ENCODE measurements at places on chromosomes 5 and 9. TPM values are rescaled to one million over a fixed set of nuclear protein-coding genes. Genes with fewer than 3 reads are reported as not detected.

PFN3 gene
- not detected for total RNA-seq

DNA sequence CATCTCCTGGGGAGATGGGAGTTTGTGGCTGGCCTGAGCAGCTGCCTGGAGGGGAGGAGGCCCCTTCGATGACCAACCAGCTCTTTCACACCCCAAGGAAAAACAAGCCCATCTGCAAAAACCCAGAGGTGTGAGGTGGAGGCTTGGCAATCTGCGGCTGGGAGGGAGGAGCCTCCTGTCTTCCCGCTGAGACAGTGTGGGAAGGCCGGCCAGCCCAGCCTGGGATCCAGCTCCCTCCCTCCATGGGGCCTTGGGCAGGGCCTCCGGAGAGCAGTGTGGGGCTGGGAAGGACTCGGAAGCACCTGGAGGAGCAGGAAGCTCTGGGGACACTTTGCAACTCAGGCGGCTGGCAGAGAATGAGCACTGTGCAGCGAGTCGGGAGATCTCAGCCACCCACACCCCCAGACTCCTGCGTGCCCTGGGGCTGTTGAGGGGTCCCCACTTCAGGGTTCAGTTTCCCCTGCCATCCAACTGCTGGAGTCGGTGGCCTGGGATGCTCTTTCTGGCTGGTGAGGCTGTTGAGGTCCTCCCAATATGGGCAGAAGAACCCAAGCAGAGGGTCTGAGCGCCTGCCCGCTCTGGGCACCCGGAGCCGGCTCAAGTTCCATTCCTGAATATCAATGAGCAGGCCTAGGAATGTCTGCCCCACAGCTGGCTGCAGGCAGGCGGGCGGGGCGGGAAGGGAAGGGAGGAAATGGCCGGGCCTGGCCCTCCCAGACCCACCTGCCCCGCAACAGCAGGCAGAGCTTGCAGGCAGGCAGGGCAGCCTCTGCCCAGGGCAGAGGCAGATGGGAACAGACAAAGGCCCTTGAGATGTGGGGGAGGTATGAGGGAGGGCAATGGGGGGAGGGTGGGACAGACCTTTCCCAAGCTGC, 101.1 kb downstream of the FGF18 start:
- peak; percentile 57 for DNase-seq

- no peak for DNase-seq
Observed at GRCh38 chr9:134424818-134425217, 98.6 kb downstream of the RXRA start.

DNA sequence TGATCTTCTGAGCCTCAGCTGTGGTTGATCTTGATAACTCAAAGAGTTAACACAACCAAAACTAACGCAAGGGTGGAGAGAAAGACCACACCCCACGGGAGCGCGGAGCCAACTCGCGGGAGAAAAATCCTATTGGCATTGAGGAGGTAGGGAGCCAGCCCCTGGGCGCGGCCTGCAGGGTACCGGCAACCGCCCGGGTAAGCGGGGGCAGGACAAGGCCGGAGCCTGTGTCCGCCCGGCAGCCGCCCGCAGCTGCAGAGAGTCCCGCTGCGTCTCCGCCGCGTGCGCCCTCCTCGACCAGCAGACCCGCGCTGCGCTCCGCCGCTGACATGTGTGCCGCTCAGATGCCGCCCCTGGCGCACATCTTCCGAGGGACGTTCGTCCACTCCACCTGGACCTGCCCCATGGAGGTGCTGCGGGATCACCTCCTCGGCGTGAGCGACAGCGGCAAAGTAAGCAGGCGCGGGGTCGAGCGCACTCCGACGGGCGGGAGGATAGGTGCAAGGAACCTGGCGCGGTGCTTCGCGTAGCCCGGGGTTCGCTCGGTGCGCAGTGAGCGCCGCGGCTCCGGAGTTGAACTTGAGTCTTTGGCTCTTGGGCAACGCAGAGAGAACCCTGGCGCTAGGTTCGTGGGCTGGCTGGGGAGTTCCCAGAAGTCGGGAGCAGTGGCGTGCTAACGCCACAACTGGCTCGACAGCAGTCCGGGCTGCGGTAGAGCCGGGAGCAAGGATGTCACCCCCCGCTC, at the start of gene GDA:
Gene GDA, plus strand, starts transcription at position 210 of the 745 bp plus-strand sequence. Its CDS starts 120 bp downstream, at position 330.
- no peak for DNase-seq

DNA sequence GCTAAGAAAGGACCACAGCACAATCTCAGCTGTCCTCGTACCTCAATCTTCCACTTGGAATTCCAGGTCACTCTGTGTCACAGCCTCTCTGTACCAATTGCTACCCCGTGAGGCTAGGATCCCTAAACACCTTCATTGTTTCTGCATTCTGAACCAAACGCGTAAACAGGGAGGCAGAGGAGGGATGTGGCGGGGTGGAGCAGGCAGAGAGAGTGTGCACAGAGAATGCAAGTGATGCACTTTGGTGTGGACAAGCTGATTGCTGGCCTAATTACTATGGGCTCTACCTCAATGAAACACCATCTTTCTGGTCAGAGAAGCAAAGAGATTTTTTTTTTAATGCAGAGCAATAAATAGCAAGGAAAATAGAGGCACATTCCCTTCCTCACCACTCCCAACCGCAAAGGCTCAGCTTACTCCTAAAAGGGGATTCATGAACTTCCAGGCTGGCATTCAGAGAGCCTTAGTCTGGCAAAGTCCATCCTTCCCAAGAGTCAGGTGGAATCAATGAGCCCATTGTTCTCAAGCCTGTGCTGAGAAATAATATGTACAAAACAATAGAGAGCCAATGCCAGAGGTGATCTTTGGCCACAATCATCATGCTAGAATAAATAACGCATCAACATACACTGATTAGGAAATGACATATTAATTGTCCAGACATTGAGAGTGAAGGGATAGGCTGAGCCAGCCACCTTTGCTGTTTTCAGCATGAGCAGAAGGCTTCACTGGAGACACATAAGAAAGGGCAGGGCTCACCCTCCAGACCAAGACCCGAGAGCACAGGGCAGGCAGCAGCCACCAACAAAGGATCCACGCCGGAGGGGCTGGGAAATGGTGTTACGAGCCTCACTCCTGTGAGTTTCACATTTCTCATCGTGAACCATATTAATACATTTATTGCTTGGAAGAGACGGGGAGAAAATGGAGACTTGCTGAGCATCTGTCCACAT, 278.8 kb downstream of the ENC1 start:
- DNase-seq, result peak; percentile 71

- no peak for DNase-seq
Observed at GRCh38 chr5:119582987-119583386, 46.4 kb upstream of the FAM170A start.

DNA sequence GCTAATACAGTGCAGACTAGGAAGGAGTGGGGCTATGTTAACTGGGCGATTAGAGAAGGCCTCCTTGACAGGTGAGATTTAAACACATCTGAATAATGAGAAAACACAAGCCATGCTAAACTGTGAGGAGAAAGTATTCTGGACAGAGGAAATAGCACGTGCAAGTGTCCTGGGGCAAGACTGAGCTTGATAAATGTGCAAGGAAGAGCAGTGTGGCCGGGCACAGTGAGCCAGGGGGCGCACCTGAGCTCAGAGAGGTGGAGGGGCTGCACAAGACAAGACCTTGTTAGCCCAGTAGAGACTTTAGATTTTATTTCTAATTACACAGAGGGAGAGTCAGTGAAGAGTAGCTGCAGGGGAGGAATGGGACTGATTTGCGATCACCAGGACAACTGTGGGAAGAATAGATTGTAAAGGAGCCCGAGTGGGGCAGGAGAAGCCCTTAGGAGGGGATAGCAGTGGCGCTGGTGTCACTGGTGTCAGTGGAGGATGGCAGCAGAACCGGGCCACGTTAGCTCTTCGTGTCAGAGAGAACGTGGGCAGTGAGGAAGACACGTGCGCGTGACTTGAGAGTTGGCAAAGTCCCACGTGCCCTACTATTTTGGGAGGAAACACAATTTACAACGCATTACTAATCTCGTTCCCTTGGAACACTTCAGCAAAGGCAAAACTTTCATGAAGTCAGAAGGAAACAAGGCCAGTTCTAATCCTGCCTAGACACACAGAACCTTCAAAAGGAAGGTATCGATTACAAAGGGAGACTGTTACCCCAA, 17.9 kb upstream of the C5orf47 start:
- DNase-seq, result no peak

DNA sequence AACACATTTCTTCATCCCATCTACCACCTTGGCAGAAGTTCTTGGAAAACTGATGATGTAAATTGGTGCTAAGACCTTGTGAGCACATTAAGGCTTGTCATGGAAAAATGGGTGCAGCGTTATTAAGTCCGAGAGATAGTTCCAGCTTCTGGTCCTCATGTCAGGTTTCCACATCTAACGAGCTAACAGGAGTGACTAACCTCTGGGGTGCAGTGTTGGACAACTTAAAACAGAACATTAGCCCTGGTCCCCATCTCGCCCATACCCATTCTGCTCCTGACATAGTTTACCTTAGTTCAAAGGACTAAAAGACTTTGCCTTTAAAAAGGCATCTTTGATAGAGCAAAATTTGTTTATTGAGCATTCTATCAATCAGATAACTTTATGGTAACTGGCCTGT, 128.0 kb downstream of the SLC1A3 start:
- peak; percentile 22 for DNase-seq

- no peak for DNase-seq
Observed at GRCh38 chr5:170330568-170331054, 33.0 kb upstream of the LCP2 start.

- no peak for DNase-seq
Observed at GRCh38 chr5:3300726-3301125, 294.9 kb upstream of the IRX1 start.

GARIN3 gene
- not detected for total RNA-seq

PCDHGC3 gene
- total RNA-seq, result 105 TPM

ACSL6 gene
- not detected for total RNA-seq

All from SJCRH30 (cell line).